ENCODE measurements at places on chromosomes 16 and 17. TPM values are rescaled to one million over a fixed set of nuclear protein-coding genes. Genes with fewer than 3 reads are reported as not detected.
A peak's percentile ranks its signal among the peaks of the same experiment; 100 is the strongest.

AOC3 gene
- total RNA-seq, result 0.17 TPM

CNGB1 gene
- total RNA-seq, result not detected

AGRP gene
- not detected for total RNA-seq

IRF8 gene
- total RNA-seq, result not detected

AANAT gene
- total RNA-seq, result not detected

DNASE1L2 gene
- total RNA-seq, result 1.4 TPM

C17orf107 gene
- 0.06 TPM for total RNA-seq

FZD2 gene
- 21.2 TPM for total RNA-seq

CX3CL1 gene
- not detected for total RNA-seq

CACNG1 gene
- not detected for total RNA-seq

TAT gene
- total RNA-seq, result not detected

PTGES3L gene
- 2.4 TPM for total RNA-seq

FSCN2 gene
- total RNA-seq, result 0.29 TPM

NLRP1 gene
- 33.3 TPM for total RNA-seq

SLC5A10 gene
- total RNA-seq, result not detected

GRCh38 chr17:38510421-38511149 is 82.3 kb downstream of the ARHGAP23 start:
- DNase-seq, result peak; percentile 40

GRCh38 chr17:32565401-32565800 is 78.6 kb downstream of the CDK5R1 start:
- no peak for DNase-seq

DNA sequence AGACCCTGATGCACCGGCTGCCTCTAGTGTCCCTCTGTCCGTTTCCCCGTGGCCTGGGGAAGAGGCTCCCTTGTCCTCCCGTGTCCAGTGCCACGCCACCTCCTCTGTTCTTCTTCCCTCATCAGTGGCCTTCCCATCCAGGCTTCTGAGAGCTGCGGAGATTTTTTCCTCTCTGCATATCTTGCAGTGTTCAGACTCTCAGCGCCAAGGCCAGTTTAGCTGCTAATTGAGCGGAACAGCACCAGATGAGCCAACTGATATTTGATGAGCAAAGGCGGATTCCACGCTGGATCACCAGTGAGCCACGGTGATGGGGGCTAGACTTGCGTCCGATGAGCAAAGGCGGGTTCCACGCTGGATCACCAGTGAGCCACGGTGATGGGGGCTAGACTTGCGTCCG is 257.6 kb downstream of the FOXL1 start:
- DNase-seq, result no peak

DNA sequence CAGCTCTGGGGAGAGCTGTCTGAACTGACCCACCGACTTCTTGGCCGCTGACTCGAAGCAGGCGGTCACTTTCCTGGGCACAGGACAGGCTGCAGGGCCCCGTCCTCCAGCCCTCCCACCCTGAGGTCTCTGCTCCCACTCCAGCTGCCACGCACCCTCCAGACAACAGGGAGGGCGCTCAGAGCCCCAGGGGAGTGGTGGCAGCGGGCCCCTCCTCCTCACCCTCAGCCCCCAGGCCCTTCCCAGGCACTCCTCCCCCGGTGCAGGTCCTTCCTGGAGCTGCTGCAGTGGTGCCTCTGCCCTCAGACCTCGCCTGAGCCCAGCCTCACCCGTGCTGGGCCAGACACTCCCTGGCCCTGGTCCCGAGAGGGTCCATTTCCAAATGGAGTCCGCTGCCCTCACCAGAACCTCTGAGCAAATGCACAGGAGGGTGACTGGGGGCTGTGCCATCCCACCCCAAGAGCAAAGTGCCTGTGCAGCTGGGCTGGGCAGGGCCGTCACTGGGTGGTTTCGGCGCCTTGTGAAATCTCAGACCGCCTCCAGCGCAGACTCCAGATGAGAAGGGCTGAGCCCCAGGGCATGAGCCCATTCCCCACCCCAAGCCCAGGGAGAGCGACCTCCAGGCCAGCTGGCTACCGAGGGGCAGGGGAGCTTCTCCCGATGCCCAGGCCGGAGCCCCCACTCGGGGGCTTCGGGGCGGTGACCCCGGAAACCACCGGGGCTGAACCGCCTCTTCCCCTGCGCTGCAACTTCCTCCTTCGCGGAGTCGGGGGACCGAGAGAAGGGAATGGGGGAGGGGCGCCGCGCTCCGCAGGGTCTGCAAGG is 717 bp downstream of the CYBA start:
- DNase-seq, result no peak

- DNase-seq, result peak; percentile 94
These were observed at the start of gene FOXC2 for GRCh38 chr16:86566601-86566965. Gene FOXC2 (plus strand): TSS chr16:86566829. CDS start chr16:86567336, 507 bp downstream.

DNA sequence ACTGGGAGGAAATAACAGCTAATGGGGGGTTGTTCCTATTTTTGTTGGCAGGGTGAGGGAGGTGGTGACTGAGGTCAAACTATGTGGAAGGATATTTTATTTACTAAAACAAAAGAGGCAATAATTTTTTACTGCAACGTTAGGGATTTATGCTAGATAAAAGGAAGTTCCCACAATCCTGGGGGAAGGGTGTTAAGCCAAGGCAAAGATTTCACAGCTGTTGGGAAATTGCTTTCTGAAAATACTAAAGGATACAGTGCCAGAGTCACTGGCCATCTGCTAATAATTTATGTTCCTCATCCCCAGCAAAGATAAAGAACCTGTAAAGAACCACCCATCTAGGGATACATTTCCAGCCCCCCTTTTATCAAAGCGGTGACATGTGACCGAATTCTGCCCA is 756.0 kb upstream of the RBFOX1 start:
- DNase-seq, result no peak

DNA sequence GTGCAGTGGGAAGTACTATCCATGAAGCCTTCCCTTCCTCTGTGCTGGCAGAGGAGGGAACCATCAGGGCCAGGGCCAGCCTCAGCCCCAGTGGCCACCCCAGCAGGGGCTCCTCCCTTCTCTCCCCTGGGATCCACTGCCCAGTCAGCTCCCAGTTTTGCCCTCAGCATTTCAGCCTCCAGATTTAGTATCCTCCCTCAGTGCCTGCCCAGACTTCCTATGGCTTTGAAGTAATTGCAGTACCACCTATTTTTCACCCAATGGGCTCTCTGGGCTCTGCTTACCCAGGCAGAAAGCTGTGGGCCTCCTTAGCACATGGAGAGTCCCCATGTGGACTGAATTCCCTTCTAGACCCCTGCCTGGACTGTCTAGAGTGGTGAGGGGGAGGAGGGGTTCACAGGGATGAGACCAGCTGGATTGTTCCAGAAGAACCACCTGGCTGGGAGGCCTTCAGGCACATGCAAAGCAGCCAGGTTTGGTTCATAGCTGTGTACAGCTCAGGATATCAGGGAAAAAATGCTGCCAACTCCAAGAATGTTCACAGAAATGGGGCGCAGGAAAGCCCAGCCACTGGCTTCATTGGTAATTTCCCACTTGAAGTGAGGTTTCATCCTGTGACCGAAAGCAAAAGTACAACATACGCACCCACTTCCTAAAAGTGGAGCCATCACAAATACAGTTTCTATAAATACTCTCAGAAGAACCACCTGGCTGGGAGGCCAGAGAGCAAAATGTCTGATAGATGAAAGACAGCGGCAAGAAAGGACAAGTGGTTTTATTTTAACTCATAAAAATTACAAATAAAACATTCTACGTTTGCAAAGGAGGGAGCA is 15.2 kb upstream of the HERPUD1 start:
- DNase-seq, result no peak

- DNase-seq, result no peak
These were observed 136.7 kb upstream of the HS3ST2 start for GRCh38 chr16:22677024-22677830.

DNA sequence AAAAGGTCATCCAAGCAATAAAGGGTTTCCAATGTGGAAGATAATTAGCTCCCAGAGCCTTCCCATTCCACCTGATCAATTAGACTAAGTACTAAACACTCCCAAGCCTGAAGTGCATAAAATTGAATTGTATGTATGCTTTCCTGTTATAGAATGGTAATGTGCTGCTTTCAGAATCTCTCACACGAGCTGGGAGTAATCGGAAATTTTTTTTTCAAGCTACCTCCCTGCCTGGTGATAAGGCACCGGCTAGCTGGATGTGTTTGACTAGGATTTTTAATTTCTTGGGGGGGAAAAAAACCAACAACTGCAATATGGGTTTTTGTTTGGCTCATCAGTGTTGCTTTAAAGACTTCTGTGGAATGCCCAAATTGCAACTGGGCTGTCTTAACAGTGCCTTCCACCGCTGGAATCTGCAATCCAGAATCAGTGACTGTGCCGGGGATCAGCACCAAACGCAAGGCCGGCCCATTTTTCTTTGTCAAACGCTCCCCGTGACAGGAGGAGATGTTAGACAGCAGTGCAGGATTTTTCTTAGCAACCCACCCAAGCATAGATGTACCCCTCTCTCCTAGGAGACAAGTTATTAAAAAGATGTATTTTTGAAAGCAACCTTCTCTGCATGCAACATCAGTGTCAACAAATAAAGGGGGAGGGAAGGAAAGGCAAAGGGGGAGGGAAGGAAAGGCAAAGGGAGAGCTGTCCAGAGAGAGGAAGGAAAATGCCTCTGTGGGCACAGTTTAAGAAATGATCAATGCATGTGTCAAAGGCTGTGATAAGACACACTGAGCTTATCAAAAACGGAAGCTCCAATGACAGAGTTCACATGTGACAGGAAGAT is 387.2 kb downstream of the NPIPA8 start:
- DNase-seq, result no peak

GRCh38 chr16:1791256-1791942 is 2.1 kb downstream of the IGFALS start:
- DNase-seq, result no peak

- DNase-seq, result peak; percentile 13
These were observed 15.0 kb downstream of the TRPV1 start for GRCh38 chr17:3594051-3594800.

DNA sequence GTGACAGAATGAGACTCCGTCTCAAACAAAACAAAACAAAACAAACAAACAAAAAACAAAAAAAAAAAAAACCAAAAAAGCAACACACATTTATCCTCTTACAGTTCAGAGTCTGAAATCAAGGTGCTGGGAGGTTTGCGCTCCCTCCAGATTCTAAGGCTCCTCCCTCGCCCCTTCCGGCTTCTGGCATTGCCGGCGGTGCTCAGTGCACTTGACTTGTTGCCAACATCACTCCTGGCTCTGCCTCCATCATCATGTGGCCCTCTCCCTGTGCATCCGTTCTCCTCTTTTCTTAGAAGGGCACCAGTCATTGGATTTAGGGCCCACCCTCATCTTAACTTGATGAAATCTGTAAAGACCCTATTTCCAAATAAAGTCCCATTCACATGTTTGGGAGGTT is 73.8 kb downstream of the RBFOX3 start:
- DNase-seq, result no peak

DNA sequence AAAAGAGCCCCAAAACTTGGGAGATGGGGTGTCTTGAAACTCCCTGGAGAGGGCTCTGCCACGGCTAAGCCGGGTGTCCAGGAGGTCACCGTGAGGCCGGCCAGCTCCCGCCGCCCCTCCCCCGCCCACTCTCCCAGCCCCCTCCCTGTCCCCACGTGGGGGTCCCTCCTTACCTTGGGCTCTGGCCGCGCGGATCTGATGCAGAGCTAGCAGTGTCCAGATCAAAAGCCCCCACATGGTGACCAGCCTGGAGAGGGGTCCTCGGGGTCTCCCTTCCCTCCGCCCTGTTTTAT is 447 bp downstream of the SDK2 start:
- no peak for DNase-seq

Measured in LHCN-M2 (cell line).